ENCODE measurements at places on chromosomes 16 and 17.

DNA sequence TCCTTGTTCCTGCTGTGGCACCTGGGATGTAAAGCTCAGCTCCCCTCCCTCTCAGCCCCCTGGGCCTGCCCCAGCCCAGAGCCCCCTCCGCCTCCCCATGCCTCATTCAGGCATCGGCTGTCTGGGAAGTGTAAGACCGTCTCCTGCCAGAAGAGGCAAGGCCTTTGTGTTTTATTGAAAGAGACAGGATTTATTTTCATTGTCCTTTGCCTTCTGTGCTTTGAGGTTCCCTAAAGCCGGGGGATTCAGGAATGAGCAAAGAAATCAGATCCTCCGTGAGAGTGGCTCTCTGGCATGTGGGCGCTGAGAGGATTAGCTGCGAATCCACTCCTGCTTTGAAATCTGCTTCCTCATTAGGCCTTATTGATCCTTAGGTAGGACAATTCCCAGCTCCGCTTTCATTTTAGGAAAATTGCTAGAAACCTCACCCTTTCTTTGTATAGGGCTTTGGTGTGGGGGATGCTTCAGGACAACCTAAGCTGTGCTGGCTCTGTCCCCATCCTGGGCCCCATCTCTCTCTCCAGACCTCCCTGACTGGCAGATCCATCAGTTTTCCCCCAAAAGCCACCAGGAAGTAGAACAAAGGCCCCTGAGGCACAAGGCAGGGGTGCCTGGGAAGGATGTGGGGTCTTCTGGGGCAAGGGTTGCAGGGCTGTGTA is 211.5 kb upstream of the TNRC6C start:
- no peak for DNase-seq

DNA sequence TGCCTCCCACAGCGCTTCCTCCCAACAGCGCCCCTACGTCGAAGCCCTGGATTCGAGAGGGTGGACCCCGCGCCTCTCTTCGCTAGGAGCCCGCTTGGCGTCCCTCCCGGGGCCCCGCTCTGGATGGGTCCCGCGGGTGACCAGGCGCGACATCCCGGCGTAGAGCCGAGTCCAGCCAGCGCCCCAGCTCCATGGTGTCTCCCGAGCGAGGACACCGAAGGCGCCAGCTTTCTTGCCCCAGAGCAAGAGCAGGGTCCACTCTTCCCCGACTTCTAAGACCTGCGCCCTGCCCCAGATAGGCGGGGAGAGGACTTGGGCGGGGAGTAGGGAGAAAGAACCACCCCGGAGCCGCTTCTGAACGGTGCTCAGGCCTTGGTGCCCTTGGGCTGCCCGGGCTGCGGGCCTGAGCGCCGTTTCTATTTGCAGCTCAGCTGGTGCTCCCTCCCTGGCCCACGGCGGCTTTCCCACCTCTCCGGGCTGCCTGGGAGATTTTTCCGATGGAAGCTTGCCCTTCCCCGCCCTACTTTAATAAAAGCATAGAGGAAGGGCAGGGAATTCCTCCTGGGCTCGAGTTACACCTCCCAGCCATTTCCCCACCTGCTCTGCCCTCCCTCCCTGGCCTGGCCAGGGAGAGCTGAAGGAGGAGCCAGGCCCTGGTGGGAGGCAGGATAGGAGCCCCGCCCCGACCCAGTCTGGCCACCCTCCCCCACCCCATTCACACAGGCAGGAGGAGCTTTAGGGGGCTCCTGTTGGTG is 1.8 kb downstream of the MMP15 start:
- DNase-seq = peak; percentile 17

- no peak for DNase-seq
Observed at GRCh38 chr17:48259694-48260291, 152.2 kb downstream of the SNX11 start.

GRCh38 chr16:3467921-3468320 is 24.4 kb downstream of the NAA60 start:
- DNase-seq = no peak

DNA sequence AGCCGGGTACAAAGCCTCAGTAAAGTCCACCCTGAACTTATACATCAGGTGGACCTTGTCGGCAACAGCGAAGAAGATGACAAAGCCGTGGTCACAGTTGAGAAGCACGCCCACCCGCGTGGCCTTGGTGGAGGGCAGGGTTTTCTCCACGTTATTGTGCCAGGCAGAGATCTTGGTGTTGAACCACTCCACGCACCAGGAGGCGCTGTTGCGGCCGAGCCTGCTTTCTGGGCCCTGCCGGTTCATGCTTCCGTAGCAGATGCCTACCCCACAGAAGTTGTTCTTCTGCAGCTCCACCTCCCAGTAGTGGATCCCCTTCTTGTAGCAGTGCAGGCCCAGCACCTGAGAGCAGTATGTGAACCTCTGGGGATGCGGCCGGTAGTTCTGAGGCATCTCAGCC is 22.1 kb downstream of the TRIM25 start:
- no peak for DNase-seq

DNA sequence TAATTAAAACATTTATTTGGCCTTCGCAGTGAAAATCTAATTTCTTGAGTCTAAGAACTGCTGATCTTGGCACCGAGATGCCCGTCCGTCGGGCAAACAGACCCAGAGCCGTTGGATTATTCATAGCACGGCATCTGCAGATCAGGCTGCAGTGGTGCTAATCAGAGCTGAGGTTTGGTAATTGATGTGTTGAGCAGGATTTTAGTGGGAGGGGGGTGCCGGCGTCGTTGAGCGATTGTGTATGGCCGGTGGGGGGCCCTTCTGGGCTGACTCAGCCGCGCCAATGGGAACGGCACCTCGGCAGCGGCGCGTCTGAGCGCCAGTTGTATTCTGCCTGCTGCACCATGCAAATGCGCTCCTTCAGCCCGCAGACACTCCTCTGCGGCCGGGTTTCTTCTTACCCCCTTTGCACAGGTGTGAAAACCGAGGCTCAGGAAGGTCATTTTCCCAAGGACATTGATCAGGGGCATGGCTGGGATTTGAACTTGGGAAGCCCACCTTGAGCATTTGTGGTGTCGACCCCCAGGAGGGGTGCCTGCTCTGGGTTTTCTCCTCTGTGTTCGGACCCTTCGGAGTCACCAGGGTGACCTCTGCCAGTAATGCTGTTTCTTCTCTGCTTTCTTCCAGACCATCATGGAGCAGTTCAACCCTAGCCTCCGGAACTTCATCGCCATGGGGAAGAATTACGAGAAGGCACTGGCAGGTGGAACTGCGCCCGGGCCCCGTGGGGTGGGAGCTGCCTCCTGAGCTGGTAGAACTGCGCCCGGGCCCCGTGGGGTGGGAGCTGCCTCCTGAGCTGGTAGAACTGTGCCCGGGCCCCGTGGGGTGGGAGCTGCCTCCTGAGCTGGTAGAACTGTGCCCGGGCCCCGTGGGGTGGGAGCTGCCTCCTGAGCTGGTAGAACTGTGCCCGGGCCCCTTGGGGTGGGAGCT is 18.4 kb downstream of the BAIAP2 start:
- DNase-seq = no peak

GRCh38 chr16:15054357-15055140 is 1.3 kb downstream of the NTAN1 start:
- no peak for DNase-seq

- DNase-seq = no peak
Observed at GRCh38 chr16:17261197-17261858, 209.4 kb downstream of the XYLT1 start.

DNA sequence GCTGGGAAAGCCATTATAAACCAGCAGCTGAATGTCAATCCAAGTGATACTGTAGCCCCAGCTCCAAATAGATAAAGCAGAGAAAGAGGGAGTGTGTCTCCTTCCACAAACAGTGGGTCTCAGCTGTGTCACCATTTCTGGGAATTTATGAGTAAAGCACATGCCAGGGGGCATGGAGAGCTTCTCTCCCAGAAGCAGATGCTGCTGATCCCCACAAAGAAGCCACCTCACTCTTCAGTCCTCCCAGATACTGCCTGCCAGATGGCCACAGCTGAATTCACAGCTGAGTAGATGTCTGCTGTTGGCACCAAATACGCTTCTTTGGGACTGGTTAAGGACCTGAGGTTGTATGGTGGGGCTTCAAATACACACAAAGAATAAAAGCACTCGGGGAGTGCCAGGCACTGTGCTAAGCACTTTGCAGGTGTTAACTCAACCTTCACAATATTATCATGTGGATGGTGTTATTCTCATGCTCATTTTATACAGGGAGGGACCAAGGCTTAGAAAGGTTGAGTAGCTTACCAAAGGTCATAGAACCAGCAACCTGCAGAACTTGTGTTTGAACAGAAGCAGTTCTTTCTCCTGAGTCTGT is 298.3 kb downstream of the CDH11 start:
- DNase-seq = no peak

Measured in NCI-H1105 (cell line).